ENCODE measurements at places on chromosomes 1 and 21. TPM values are rescaled to one million over a fixed set of nuclear protein-coding genes. Genes with fewer than 3 reads are reported as not detected.
A peak's percentile ranks its signal among the peaks of the same experiment; 100 is the strongest.

DNA sequence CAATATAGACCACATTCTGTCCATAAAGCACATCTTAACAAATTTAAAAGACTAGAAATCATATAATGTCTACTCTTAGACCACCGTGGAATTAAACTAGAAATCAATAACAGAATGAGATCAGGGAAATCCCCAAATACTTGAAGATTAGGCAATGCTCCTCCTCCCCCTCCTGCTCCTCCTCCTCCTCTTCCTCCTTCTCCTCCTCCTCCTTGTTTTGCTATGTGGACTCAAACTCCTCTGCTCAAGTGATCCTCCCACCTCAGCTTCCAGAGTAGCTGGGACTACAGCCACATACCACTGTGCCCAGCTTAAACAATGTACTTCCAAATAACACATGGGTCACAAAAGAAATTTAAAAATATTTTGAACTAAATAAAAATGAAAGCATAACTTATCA, 134.2 kb downstream of the GRIK3 start:
- no peak for DNase-seq

PRKAA2 gene
- 77.9 TPM for total RNA-seq

DNA sequence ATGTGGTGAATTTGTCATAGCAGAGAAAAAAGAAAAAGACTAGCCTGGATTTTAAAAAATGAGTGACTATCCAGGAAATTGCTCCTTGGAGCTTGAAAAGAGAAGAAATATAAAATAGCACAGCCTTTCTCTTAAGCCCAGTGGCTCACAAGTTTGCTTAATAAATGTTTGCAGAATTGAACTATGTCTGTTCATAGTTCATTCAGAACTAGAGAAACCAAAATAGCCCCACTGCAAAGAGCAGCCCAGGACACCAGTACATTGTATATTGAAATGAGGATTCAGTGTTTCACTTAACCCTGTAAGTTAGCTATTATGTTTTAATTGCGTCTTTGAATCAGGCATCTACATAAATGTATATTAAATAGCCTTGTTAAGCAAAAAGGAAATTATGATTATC, 88.8 kb downstream of the NR5A2 start:
- DNase-seq: no peak

DNA sequence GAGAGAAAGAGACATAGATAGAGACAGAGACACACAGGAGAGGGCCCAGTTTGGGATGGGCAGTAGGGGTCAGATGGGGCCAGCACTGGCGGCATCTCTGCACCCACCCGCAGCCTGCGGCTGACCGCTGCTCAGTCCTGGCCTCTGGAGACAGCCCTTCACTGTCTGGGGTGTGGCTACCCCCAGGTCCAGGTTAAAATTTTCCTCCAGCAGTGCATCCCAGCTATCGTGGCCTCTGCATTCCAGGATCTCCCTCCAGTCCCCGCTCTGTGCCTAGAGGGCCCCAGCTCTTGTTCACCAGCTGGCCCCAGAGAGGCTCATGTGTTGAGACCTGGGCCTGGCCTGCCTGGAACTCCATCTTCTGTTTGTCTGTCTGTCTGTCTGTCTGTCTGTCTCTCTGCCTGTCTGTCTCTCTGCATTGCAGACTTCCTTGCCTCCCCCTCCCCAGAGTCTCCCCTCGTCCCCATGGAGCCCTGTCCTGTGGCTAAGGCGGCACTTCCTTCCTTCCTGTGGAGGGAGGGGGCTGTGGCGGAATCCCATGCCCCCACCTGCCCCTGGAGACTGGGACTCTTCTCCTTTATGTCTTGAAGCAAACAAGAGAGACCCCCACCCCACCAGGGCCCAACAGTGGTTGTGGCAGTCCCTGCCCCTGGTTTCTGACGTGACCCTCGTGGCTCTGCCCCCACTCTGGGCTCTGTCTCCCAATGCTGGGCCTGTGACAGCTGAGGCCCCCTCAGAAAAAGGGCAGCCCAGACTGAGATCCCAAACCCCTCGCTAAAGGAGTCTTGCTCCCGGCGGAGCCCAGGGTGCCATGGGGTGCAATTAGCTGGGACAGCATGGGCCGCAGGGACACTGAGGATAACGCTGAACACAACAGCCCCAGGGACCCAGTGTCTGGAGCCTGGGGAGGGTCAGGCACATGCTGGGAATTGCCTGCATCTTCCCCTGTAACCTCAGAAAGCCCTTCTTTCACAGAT, 241.8 kb downstream of the NPHP4 start:
- no peak for DNase-seq

DNA sequence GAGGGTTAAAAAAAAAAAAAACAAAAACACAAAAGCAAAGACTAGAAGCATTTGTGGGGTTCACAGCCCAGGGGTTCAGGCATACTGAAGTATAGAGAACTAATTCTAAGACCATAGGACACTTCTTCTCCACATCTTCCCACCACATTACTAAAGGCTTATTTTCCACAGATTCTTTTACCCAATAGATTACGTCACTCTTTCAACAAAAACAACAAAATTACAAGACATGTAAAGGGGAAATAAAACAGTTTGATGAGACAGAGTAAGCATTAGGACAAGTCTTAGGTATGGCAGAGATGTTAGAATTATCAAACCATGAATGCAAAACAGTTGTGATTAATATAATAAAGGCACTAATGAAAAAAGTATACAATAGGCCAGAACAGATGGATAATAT, 2013.7 kb downstream of the MRPL39 start:
- no peak for DNase-seq

DDI2 gene
- 20.4 TPM for total RNA-seq

DNA sequence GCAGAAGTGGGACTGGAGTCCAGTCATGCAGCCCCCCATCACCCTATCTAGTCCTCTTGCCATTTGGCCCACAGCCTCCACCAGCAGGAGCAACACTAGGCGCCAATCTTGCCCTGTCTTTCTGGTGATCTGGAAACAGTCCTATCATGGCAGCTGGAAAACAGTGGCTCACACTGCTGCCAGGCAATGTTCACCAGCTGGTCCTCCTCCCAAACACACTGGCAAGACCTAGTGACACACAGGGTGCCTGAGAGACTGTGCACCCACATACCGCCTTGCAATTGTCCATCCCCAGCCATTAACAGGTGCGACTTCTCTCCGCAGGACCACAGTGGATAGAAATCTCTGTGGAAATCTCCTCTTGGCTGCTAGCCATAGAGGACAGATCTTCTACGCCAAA, 105.5 kb downstream of the HIVEP3 start:
- DNase-seq: no peak

DNA sequence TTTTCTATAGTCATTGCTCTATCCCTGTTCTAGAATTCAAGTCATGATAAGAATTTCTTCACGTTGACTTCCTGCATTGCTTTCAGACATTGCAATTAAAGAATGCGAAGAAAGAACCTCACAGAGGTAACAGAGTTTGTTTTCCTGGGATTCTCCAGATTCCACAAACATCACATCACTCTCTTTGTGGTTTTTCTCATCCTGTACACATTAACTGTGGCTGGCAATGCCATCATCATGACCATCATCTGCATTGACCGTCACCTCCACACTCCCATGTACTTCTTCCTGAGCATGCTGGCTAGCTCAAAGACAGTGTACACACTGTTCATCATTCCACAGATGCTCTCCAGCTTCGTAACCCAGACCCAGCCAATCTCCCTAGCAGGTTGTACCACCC, 10.6 kb downstream of the APCS start:
- DNase-seq: no peak

GRCh38 chr1:204494281-204495077, at the start of gene PIK3C2B:
TSS of gene PIK3C2B (minus strand) at chr1:204494805. CDS start at chr1:204469802, 25,003 bp downstream.
- DNase-seq: peak; percentile 91

DNA sequence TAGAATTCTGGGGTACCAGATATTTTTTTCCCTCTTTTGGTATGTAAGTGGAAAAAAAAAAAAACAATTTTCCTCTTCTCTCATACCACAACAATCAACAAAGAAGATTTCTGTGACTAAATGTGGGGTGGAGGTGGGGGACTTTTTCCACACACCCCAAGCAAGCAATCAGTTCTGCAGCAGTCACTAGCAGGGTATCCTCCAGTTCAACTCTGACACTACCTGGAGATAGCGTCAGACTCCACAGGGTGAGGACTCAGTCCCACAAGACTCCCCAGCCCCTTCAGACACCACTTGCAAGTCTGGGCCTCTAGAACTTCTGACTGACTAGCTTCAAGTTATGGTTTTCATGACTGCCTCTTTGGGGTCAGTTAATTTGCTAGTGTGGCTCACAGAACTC, 6.2 kb downstream of the DHX9 start:
- DNase-seq: no peak

- DNase-seq: peak; percentile 1
Observed at GRCh38 chr1:12202190-12202497, 27.7 kb upstream of the VPS13D start.

MAP1LC3C gene
- total RNA-seq: 0.19 TPM

GRCh38 chr21:16578912-16579311, 849.1 kb downstream of the USP25 start:
- no peak for DNase-seq

ANXA9 gene
- total RNA-seq: not detected

TSPEAR gene
- total RNA-seq: 0.65 TPM

DNA sequence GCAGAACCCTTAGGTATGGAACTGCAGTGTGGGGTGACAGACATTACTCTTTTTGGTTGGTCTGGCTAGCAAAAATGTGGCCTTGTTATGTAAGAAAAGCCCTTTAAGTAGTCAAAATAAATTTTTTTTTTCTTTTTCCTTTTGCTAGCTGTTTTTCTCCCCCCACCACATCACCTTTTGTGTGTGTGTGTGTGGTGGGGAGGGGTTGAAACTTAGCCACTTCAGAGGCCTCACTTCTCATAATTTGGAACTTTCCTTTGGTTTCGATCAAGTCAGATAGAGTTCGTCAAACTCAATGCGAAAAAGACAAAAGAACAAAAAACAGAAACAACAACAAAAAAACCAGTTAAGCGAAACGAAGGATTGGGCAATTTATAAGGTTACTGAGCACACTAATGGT, 1.9 kb upstream of the PRMT2 start:
- no peak for DNase-seq

- no peak for DNase-seq
Observed at GRCh38 chr1:226360106-226360746, 47.7 kb downstream of the PARP1 start.

LRRN2 gene
- total RNA-seq: 1.5 TPM

DNA sequence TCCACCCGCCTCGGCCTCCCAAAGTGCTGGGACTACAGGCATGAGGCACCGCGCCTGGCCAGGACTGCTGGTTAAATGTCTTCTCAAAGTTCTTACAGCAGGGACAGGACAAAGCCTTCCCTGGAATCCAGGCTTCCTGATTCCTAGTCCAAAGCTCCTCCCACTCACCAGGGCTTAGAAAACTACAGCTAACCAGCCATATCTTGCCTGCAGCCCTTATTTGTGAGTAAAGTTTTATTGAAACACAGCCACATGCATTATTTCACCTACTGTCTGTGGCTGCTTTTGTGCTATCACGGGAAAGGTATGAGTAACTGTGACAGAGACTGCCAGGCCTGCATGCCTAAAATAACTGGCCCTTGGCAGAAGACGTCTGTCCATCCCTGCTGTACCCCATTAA, 24.4 kb downstream of the TMCO4 start:
- DNase-seq: no peak

OLFML2B gene
- 4.2 TPM for total RNA-seq

GRCh38 chr21:37675202-37675801, 241.0 kb downstream of the KCNJ6 start:
- DNase-seq: peak; percentile 81

- peak; percentile 67 for DNase-seq
Observed at GRCh38 chr1:229434641-229435051, 752 bp upstream of the ACTA1 start.

GRCh38 chr1:39405358-39405757, 86.1 kb upstream of the BMP8A start:
- DNase-seq: no peak

GRCh38 chr1:10564063-10564462, 89.3 kb downstream of the PEX14 start:
- DNase-seq: no peak

TMEM269 gene
- not detected for total RNA-seq

DNA sequence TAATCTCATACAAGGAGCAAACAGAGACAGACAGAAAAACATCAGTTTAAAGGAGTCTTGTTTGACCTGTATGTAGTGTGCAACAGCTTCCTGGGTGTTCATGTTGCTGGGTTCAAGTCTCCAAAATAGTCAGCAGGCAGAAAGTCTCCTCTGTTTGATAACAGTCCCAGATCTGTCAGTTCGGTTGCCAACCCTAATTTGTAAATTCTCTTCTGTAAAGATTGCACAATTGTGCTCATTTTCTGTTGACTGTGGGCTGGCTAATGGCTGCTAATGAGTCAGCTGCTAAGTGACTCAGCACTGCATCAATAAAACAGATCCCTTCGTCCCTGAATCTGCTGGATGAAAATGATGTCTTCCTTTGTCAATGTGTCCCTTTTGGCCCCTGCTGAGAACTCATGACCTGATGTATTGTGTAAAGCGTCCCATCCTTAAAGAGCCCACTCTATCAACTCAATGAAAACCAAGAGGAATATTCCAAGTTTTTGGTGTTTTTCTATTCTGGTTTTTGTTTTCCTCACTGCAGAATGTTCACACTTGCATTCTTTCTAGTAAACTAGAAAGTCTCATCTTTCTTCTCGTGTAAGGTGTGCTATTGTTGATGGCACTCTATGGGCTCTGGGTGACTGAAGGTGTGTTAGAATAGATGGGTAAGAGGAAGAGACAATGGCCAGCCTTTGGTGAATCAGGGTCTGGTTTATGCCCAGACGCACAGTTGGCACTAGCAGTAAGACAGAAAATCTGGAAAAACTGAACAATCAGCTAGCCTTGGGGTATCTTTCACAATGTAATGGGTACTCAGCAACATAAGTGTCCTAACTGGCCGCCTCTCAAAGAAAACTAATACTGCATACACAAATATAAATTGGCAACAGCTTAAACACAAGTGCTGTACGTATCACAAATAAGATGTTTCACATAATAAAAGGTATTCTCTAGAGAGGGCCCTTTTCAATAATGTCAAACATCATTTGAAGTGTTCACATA, 75.1 kb upstream of the SIPA1L2 start:
- DNase-seq: no peak

GRCh38 chr21:28337315-28337714, 655.4 kb downstream of the LTN1 start:
- no peak for DNase-seq

SLC9C2 gene
- total RNA-seq: 0.16 TPM

- peak; percentile 74 for DNase-seq
Observed at GRCh38 chr1:115179397-115180079, 90.2 kb upstream of the TSPAN2 start.

Measured in Right ventricle myocardium inferior (tissue), 1 donor.